Vagina (tissue), 2 donors: ENCODE measurements at places on chromosomes 12 and 14. TPM values are rescaled to one million over a fixed set of nuclear protein-coding genes. Genes with fewer than 3 reads are reported as not detected.

Gene SLC6A12
- not detected for total RNA-seq

- peaks cover 61% of the 10 kb centered on the region for H3K36me3 ChIP-seq
- no peaks in the 10 kb centered on the region for H3K4me1 ChIP-seq
- no peak overlapping the region for H3K27ac ChIP-seq
These were observed 14.2 kb downstream of the FAM161B start for GRCh38 chr14:73935666-73936065.

DNA sequence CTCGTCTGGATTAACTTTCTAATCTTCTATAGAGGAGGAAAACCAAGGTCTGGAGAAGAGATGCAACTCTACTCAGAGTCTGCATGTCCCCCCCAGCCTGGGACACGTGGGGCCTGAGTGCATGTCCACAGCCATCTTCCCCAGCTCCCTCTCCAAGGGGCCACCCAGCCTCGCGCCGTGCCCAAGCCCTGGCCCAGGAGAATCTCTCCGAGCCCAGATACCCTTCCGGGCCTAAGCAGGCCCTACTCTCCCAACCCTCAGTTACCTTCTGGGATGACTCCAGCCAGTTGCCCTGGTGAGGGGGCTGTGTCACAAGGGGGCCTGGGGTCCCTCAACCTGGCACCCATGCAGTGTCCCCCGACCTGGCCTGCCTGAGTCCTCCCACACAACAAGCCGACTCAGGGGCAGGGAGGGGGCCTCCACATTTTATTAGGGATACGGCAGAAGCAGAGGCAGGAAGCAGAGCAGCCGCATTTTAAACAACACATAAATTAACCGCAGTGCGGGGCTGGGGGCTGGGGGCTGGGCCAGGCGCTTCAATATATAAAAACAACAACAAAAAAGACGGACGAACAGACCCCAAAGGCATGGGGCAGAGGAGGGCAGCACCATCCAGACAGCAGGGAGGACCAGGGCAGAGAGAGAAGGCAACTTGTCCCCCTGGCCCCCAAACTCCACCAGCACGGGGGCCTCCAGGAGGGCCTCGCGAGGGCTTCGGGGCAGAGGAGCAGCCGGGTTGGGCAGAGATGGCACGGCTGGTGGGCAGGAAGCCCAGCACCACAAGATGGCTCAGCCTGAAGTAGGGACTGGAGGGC lies 37.3 kb downstream of the NCKAP5L start:
- no peak overlapping the region for H3K4me3 ChIP-seq
- H3K27me3 ChIP-seq: no peaks in the 10 kb centered on the region
- no peak for DNase-seq
- no peak overlapping the region for H3K27ac ChIP-seq

Gene TAMALIN
- total RNA-seq: 47.1 TPM

- H3K4me1 ChIP-seq: no peaks in the 10 kb centered on the region
- H3K4me3 ChIP-seq: no peak overlapping the region
- H3K27me3 ChIP-seq: no peaks in the 10 kb centered on the region
- DNase-seq: no peak
- H3K27ac ChIP-seq: no peak overlapping the region
- no peaks in the 10 kb centered on the region for H3K36me3 ChIP-seq
These were observed 41.3 kb upstream of the DUSP6 start for GRCh38 chr12:89393551-89394121.

DNA sequence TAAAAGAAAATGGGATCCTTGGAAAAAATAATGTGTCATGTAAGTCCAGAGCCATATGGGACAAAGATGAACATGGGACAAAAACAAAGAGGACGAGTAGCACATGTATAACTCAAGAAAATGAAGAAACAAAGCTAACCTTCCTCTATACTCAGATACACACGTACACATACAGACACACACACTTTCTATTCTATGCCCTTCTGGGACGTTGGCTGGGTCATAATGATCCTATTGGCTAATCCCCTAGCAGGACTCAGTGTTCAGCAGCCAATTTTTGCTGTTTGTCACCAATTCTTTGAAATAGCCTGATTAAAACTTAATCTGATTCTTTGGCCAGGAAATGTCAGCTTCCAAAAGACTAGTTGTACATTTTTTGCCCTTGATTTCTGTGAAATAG lies 189.4 kb upstream of the FOXG1 start:
- H3K36me3 ChIP-seq: no peaks in the 10 kb centered on the region
- no peak overlapping the region for H3K27ac ChIP-seq
- no peak overlapping the region for H3K4me3 ChIP-seq
- no peak for DNase-seq
- no peaks in the 10 kb centered on the region for H3K27me3 ChIP-seq
- H3K4me1 ChIP-seq: no peaks in the 10 kb centered on the region
